ENCODE measurements at places on chromosomes 16 and 17.

DNA sequence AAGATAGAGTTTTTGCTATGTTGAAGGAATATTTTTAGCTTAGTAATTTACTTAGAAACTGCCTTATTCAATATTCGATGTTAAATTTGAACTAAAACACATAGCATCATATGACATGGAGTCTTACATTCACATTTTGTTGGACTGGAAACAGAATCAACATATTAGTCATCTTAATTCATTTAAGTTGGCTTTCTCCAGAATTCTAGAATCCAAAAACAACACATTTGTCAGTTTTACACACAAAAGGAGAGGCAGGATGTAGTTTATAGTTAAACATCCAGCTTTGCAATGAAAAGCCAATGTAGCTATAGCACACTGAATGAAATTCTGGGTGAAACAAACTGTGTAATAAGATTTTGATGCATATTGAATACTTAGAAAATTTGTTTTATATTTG is 43.3 kb downstream of the WWOX start:
- no peak for DNase-seq

GRCh38 chr17:1495265-1495989 is 2.9 kb upstream of the MYO1C start:
- DNase-seq = peak; percentile 81

GRCh38 chr16:1787322-1788094 is 4.7 kb downstream of the NUBP2 start:
- DNase-seq = peak; percentile 34

DNA sequence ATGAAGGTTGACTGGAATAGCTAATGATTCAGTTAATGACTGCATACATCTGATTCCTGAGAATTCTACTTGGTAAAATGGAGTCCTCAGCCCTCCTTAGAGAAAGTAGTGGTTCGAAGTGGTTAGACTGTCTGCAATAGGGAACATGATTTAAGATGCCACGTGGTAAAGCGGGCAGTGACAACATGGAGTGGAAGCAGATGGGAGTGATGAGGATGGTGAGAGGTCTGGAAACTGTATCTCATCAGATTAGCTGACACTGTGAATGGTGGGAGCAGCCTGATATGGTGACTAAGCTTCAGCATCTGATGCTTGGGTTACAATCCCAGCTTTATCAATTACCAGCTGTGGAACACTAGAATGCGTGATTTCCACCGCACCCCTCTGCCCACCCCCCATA is 8.4 kb downstream of the CDH11 start:
- DNase-seq = no peak

DNA sequence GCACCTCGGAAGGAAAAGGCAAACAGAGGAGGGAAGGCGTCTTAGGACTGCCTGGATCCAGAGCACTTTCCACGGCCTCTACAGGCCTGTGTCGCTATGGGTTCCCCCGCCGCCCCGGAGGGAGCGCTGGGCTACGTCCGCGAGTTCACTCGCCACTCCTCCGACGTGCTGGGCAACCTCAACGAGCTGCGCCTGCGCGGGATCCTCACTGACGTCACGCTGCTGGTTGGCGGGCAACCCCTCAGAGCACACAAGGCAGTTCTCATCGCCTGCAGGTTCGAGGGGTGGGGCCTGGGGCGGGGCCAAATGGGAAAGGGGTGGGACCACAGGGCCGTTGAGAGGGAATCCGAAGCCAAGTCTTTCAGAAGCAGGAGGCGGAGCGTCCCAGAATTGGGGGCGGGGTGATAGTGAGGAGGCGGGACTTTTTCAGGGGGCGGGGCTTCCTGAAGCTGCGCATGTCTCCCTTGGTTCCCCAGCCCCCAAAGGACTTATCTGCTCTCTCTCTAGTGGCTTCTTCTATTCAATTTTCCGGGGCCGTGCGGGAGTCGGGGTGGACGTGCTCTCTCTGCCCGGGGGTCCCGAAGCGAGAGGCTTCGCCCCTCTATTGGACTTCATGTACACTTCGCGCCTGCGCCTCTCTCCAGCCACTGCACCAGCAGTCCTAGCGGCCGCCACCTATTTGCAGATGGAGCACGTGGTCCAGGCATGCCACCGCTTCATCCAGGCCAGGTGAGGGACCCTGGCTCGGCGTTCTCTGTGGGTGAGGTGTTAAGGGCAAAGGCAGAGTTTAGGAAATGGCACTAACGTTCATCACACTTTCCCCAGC is 939 bp downstream of the BCL6B start:
- DNase-seq = peak; percentile 96

DNA sequence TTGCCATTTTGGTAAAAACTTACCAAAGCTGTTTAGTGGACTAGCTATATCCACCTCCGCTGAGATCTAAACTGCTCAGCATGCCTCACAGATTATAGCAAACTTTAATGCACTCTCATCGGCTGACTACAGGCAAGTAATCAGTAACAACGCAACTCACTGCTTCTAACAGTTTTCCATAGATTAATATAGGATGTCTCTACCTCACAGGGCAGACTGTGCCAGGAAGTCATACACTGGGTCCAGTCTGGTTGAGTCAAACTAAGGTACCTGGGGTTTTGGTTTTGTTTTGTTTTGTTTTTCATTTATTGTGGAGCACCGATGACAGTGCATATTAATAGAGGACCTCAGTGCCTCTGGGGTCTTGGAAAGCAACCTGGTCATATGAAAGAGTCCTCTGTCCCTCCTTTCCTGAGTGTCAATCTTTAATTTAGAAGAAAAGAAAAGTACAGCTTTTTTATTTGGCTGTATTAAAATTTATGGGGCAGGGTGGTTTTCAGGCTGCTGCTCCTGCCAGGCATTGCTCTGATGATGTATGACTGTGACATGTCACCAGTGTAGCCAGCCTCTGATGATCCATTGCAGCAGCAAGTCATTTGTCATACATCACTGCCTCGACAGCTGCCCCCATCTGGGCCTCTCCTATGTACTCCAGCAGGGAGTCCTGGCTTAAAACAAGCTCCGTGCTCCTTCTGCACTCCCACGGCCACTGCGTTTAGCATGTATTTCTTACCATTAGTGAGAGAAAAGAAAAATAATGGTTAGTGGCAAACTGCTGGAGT is 854.1 kb downstream of the KCNJ2 start:
- no peak for DNase-seq

DNA sequence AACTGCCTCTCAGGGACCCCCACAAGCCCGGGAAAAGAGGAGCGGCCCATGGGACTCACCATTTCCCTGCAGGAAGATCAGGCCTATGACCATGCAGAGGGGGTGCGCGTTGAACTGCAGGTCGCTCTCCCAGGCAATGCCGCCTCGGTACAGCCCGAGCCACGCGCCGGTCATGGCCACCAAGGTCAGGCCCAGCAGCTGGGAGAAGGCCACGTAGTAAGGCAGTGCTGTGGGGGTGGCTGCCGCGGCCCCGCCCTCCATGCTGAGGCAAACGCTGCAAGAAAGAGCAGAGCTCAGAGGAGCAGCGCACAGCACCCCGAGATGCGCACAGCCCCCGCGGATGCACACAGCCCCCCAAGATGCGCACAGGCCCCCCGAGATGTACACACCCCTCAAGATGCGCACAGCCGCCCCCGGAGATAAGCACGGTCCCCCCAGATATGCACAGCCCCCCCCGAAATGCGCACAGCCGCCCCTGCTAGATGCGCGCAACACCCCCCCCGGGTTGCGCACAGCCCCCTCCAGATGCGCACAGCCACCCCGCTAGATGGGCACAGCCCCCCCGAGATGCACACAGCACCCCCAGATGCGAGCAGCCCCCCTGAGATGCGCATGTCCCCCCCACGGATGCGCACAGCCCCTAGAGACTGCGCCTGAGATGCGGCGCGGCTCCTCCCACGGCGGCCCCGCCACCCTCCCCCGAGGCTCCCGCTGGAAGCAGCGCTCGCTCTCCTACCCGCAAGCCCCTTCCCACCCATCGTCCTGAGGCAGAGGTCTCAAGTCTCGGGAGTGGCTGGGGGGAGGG is 8.6 kb downstream of the CYB561 start:
- DNase-seq = peak; percentile 53

GRCh38 chr17:28384281-28385036 is 13.0 kb downstream of the SARM1 start:
- DNase-seq = peak; percentile 74

DNA sequence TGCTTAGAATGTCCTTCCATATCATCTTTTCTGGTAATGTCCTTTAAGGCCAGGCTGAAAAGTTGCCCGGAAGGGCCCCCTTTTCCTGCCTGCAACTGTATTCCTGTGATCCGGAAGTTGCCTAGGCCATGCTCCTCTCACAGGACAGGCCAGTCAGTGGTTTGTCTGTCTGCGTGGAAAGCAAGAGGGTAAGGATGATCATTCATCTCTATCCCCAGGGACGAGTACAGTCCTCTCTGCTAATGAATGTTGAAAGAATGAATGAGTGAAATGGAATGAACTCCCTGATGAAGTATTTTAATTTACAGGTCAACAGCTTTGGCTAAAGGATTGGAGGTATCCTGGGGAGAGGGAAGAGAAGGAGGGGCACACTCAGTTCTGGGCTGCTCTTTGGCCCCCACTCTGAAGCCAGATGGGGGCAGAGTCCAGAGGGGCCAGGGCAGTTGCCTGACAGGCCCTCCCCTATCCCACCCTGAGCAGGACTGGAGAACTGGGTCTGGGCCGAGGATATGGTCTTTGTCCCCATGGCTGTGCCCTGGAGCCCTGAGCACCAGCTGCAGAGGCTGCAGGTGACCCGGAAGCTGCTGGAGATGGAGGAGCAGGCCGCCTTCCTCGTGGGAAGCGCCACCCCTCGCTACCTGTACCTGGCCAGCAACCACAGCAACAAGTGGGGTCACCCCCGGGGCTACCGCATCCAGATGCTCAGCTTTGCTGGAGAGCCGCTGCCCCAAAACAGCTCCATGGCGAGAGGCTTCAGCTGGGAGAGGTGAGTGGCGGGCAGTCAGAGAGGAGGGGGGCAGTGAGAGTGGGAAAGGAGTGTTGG is 3.2 kb downstream of the AOC3 start:
- DNase-seq = no peak

- no peak for DNase-seq
Observed at GRCh38 chr16:21167360-21167759, 8.9 kb downstream of the LDAF1 start.

All from Right ventricle myocardium superior (tissue), 1 donor.